Occipital lobe (tissue), 3 donors: ENCODE measurements at places on chromosomes 3 and 15. TPM values are rescaled to one million over a fixed set of nuclear protein-coding genes. Genes with fewer than 3 reads are reported as not detected.

GRCh38 chr15:67824976-67825880 is at the start of gene SKOR1:
Gene SKOR1 (plus strand): TSS chr15:67825509. CDS start chr15:67825603, 94 bp downstream.
- no peak for DNase-seq

DNA sequence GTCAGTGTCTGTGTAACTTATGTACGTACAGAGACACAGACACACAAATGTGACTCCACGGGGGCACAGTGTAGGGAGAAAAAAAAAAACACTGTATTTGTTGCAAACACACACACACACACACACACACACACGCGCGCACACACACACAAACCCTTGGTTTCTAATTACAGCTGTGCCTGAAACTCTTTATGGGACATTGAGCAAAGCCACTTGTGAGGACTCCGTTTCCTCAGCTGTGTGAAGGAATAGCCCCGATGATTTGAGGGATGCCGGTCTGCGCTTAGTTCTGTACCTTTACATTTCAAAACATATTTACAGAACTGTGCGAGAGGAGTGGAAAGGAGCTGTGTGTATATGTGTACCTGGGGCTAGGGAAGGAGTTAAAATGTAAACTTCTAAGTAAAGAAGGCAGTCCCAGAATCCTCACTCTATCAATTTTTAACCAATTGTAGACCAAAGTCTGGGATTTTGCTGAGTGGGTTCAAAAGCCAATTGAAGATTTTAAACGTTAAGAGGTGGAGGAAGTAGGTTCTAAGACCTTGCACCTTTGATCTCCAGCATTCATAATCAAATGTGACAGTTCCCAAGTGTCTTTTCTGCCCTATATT is 5.3 kb upstream of the BCL6 start:
- no peak for DNase-seq

GRCh38 chr3:176655404-176656094 is 541.7 kb downstream of the TBL1XR1 start:
- DNase-seq: no peak

GRCh38 chr15:93150910-93151881 is 62.2 kb upstream of the RGMA start:
- no peak for DNase-seq

GRCh38 chr3:54781728-54782127 is 146.1 kb downstream of the LRTM1 start:
- DNase-seq: no peak

GRCh38 chr3:74415731-74416130 is 198.7 kb downstream of the CNTN3 start:
- no peak for DNase-seq

DNA sequence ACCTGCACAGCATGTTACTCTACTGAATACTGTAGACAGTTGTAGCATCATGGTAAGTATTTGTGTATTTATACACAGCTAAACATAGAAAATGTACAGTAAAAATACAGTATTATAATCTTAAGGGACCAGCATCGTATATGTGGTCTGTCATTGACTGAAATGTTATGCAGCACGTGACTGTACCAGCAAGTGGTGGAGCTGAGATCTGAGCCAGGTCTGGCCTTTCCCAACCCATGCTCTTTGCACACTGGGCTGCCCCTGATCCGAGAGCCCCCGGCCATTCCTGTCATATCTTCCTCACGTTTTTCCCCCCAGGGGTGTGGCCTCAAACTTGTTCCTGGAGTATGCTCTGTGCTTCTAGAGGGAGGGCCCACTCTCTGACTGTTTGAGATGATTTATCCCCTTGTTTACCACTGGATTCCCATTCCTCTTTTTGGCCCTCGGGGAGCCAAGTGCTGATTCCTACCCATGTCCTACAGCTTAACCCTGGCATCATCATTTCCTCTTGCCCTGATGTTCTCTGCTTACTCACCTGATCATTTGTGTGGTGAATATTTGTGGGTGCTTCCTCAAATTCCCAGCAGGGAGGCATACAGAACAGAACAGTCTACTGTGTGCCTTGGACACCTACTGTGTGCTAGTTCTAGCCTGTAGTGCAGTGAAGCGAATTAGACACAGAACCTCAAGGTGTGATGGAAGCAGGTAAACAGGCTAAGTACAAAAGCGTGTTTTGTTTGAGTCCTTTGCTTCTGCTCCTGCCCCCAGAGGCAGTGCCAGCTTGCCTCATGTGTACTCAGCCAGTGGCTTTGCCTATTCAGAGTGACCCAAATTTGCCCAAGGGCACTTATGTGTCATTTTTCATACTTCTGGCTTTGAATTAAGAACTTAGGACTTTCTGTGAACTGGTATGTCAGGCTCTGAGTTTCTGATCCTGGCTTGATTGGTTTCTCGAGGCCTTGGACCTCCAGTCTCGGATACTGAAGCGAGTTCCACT is 21.0 kb downstream of the CSRNP1 start:
- DNase-seq: no peak

DNA sequence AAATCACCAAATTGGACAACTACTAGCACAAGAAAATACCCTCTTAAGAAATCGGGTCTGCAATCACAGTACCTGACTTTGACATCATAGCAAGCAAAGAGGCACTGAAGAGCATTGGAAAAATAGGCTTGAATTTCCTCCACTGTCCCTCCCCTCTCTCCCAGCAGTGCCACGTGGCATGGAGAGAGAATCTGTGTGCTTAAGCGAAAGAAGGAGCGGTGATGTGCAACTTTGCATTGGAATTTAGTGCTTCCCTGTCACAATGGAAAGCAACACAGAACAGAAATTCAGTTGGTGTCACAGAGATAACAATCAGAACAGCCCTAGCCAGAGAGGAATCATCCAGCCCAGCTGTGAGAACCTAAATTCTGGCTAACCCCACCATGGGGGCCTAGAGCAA is 207.5 kb upstream of the SLITRK3 start:
- DNase-seq: no peak

DNA sequence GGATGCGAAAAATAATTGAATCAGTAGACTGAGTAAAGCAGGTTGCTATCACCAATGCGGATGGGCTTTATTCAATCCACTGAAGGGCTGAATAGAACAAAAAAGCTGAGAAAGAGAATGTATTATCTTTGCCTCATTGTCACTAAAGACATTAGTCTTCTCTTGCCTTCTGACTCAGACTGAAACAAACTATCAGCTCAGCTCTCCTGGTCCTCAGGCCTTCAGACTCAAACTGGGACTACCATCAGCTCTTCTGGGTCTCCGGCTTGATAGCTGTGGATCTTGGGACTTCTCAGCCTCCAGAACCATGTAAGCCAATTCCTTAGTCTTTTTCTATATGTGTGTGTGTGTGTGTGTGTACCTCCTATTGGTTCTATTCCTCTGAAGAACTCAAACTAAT is 12.6 kb downstream of the IFT57 start:
- DNase-seq: no peak

DNA sequence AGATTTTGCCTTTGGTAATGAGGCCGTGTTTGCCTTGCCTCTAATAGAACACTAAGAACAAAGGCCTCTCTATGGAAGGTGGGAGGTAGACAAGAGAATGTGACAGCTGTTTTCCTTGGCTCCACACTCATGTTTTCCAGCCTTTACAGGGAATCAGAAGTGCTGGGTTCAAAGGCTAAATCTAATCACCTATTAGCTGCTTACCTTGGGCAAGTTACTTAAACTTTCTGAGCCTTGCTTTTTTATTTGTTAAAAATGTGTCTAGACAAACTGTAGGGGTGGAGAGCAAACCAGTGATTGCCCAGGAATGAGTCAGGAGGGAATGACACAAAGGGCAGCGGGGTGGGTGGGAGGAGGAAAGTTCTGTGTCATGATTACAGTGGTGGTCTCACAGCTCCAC is 179.0 kb downstream of the P3H2 start:
- DNase-seq: no peak

GRCh38 chr3:16252243-16252978 is 12.3 kb downstream of the DPH3 start:
- DNase-seq: no peak

DNA sequence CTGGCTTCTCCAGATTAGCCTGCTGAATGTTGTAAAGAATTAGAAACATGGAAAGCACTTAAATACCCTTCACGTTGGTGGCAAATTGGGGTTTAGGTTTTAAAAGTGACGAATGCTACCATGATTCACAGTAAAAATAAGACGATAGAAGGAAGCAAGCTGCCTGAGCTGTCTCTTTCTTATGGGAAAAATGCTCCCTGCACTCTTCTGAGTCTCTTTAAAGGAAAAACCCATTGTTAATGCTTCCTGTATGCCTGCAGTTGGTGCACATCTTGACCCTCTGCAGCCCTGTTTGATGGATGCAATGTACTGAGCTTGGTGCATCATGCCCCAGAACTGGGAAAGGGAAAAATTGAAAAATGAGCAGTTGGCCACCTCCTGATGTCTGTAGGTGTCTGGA is 258.6 kb upstream of the RASGRP1 start:
- DNase-seq: no peak

DNA sequence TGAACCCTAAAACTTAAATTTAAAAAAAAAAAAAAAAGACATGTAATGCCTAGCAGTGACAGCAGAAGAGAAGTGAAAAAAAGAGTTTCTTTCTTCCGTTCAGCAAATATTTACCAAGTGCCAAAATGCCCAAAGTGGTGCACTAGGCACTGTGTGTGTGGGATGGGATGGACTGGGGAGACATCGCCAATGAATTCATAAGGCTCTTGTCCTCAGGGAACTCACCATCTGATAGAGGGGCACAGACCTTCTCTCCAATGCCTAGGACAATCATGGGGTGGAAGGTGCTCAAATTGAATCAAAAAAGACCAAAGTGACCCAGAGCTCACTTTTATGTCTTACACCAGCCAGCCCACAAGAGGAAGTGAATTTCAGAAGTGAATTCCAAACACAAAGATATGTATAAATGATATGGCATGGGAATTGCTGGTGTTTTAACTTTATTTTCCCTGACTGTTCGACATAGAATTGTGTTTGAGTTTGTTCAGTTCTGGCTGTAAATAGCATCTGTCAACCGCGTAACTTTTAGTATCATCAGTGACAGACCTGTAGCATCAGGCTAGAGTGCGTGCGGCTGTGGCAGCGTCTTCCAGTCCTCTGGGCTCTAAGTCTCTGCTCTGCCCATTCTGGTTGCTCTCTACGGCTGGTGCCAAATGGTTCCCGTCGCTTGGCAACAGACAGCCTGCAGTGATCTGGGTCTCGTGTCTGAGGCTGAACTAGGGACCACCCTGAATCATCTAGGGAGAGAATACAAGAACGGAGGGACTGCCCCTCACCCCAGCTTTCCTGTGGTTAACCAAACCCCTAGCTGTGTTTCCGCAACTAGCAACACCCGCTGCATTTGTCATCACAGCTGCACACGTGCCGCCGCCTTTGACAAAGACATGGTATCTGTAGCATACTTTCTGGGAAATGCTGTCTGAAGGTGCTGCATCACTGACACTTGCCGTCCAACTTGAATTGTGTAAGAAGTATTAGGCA is 154.0 kb upstream of the THBS1 start:
- no peak for DNase-seq

DNA sequence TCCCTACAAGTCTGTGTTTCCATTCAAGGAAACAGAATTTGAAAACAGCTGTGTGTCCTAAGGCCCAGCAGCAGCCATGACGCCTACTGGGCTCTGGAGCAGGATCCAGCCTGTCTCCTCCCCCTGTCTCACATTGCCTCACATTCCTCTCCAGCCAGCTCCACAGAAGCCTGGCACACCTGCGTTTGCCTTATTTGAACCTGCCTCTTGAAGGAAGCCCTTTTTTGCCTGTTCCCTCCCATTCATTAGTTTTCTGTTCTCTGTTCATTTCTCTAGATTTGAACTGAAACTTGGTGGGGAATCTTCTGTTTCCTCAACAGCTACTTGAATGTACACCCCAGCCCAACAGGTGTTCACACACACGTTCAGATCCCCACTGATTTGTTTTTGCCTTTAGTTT is 890.5 kb downstream of the TUSC7 start:
- DNase-seq: no peak

DNA sequence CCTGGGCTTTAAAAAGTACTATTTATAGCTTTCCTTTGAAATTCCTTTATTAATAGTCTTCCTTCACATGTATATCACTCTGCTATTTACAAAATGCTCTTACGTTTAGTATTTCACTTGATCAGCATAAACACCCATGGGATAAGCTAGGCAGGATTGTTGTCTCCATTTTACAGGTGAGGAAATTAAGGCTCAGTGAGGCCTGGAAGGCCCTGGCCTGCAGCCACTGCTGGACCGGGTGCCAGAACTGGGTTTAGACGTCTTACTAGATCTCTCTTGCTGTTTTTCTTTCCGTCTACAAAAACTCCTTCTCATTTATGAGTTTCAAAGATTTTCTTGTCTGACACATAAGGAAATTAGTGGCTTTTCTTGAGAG is 236.4 kb downstream of the LPP start:
- no peak for DNase-seq

DNA sequence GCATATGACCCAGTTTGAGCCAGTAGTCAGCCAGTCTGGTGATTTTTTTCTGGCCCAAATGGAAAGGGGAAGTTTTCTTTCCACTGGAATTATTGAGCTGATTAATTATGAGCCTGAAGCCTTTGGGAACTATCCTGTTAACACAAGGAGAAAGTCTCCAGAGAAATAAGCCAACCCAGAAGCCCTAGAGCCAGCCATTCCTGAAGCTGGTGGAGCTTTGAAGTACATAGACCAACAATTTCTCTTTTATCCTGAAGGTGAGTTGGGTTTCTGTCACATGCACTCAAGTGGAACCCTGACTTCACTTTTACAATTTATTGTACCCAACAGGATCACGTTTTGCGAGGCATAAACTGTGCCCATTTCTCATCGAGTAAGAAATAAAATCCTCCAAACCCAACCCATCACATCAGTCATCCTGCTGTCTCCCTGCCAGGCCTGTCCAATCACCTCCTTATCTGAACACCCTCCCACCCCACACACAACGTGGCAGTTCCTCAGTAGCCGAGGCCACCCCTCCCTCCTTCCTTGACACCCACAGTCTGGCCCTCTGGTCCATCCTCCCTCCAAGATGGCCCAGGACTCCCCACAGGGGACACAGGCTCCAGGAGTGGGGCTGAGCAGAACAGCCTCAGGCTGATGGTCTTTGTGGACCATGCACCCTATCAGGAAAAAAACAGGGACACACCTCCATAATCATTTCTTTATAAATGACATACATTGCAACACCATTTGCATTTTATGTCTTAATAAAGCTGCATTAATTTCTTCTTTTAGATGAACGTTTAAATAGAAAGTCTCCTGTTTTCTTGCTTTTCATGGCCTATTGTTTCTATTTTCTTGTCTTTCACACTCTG is 55.7 kb upstream of the GATA2 start:
- no peak for DNase-seq

- DNase-seq: no peak
These were observed 117.5 kb downstream of the LRTM1 start for GRCh38 chr3:54810401-54810800.

GRCh38 chr15:33126559-33127290 is 67.8 kb downstream of the FMN1 start:
- DNase-seq: peak; percentile 58

- DNase-seq: no peak
These were observed 111.1 kb upstream of the CBLB start for GRCh38 chr3:105979961-105980360.

Gene GOLGA8M
- total RNA-seq: not detected

Gene CTXN2
- 0.16 TPM for total RNA-seq

Gene NEO1
- total RNA-seq: 219 TPM

Gene SIDT1
- total RNA-seq: 6.2 TPM

Gene NEK10
- 25.7 TPM for total RNA-seq

Gene CYP8B1
- not detected for total RNA-seq
